Stimulated activated CD8-positive, alpha-beta memory T cell treated with anti-CD3 and anti-CD28 coated beads, Interleukin-12 subunit alpha, Interleukin-12 subunit beta, amount 100 ng/mL, for 1 hour (primary cell): ENCODE measurements at places on chromosomes 1 and 21.

DNA sequence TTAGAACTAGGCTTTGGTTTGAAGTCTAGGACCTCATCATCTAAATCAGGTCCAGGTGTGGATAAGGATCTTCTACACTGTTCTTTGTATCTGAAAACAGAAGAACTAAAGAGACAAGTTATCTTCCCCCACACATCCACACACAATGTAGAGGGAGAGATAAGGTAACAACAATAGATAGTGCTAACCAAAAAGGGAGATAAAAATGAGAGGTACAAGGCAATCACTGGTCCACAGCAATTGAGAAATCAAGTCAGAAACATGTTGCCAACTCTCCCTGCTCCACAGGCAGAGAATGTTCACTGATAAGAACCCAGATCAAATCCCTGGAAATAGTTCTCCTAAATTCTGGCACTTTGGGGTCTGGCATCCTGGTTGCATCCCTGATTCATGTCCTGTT, 75.8 kb upstream of the LHX8 start:
- no peak for DNase-seq

GRCh38 chr1:24754229-24754628, 9.0 kb downstream of the CLIC4 start:
- DNase-seq: no peak

DNA sequence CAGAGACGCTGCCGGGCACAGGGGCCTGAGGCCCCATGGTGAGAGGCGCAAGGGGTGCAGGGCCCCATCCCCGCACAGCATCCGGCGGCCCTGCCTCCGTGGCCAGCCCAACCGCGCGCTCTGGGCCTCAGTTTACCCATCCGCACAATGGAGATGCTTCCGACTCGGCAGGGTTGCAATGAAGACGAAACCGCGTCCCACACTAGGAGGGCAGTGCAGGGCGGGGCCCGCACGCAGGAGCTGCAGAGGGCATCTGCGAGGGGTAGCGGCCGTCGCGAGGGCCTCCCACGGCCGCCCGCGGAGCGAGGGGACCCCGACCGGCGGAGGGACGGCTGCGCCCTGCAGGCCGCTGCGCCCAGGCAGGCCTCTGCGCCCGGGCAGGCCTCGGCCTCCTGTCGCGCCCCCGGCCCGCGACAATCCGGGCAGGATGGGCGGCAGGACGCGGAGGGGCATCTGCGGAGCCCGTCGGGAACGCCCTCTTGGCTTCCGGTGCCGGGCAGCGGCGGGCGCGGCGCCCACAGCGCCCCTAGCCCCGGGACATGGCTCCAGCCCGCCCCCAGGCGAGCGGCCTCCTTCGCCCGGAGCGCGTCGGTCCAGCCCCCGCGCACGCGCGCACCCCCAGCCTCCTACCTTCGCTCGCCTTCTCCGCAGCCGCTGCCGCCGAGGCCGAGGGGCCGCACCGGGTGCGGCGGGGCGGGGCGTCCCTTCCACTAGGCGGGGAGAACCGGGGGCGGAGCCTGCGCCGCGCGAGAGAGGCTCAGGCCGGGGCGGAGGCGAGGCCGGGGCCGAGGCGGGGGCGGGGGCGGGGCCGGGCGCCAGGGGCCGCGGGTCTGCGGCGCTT, 15.3 kb downstream of the RNU1-1 start:
- DNase-seq: peak; percentile 73

DNA sequence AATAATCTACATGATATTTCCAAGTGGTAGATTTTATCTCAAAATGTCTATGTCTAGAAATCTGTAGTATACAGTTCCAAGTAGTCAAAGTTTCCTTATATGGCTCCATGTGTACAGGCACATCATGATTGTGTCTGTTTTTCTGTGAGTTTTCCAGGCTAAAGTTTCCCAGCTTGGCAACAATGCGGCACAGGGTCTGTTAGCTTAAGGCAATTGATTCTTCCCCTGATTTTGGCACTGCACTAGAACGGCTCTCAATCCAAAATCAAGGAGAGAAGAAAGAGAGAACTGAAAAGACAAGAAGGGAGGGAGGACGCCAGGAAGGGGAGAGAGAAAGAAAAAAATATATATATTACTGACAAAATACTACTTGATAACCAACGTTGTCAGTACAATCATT, 193.9 kb upstream of the SNX7 start:
- no peak for DNase-seq

DNA sequence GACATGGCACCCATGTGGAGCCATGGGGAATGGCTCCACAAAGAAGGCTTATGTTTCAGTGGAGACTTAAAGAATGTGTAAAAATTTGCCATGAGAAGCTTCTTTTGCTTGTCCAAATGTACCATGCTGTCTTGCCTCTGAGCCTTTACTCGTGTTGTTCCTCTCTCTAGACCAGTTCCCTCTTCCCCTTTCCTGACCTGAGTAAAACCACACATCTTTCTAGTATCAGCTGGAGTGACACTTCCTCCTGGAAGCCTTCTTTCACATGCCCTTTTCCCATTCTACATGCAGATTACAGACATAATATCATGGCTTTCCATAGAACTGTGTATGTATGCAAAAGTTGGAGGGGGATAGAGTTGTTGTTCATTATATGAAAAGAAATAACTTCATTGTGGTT, 13.6 kb upstream of the GPX7 start:
- DNase-seq: no peak

DNA sequence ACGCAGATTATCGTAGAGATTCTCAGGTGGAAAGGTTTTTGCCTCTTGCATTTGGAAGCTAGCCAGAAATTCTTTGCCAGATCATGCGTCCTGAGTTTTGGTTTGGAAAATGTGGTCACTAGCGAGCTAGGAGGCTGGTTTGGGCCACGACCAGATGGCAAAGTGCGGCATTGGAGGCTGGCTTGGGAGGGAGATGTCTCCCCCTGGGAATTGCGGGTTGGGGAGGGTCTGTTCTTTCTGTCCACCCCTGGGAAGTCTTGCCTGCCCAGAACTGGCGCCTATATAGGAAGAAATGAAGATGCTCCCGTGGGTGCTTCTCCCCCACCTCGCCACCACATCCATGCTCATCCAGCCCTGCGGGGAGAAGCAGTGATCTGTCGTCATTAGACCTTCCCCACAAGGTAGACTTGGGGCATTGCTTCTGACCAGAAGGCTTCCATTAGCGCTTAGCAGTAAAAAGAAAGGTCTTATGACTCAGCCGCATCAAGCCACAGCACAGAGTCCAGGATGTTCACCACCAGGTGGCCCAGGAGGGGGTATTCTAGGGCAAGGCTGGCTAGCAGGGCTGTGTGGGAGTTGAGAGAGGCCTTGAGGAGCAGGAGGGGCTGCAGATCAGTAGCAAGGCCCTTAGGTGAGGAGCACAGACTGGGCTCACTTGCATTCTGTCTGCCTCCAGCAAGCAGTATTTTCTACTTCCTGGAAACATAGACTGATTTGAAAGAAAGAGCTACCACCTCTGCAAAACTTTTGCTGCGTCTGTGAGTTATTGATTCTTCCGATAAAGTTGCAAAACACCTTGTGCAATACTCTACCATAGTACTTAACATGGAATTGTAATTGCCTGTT, 1.5 kb upstream of the PTP4A2 start:
- DNase-seq: peak; percentile 63

DNA sequence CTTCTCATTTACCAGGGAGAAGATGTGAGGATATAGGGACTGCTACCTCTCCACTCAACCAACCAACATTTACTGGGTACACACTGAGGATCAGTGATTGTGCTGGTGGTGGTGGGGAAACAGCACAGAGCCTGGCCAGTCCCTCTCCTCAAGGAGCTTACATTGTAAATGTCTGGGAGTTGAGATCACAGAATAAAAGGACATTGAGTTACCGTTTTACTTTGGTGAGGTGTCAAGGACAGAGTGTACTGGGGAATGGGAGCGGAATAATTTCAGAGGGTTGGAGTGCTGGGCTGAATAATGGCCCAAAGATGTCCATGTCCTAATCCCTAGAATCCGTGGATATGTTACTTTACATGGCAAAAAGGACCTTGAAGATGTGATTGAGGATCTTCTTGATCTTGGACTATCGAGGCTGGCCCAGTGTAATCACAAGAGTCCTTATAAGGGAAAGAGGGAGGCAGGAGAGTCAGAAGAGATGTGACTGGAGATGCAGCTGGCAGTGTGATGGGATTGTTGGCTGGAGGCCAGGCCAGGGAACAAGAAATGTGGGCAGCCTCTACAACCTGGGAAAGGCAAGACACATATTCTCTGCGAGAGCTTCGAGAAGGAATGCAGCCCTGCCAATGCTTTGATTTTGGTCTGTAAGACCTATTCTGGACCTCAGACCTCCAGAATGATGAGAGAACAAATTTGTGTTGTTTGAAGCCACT, 26.6 kb upstream of the RWDD3 start:
- DNase-seq: no peak

DNA sequence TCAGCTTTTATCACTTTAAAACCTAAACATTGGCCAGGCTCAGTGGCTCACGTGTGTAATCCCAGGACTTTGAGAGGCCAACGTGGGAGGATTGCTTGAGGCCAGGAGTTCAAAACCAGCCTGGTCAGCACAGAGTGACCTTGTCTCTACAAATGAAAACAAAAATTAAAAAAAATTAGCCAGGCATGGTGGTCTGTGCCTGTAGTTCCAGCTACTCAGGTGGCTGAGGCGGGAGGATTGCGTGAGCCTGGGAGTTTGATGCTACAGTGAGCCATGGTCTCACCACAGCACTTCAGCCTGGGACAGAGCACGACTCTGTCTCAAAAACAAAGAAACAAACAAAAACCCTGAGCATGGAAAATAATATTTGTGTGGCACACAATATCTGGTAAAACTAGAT, 143.5 kb upstream of the HNRNPU start:
- DNase-seq: no peak

DNA sequence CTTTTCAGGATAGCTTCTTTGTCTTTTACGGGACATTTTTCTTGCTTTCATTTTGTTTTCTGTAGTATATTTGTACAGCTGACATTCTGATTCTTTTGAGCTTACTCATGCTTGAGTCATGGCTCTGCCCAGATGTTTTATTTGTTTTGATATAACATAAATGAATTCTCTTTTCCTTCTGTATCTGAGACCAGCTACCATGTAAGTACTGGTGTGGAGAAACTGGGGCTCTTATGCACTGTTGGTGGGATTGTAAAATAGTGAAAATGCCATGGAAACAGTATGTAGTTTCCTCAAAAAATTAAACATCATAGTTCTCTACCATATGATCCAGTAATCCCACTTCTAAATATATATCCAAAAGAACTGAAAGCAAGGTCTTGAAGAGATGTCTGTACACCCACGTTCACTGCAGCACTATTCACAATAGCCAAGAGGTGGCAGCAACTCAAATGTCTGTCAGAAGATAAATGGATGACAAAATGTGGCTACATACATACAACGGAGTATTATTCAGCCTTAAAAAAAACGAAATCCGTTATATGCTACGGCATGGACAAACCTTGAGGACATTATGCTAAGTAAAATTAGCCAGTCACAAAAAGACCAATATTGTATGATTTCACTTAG, 61.4 kb downstream of the EIF2B3 start:
- no peak for DNase-seq

DNA sequence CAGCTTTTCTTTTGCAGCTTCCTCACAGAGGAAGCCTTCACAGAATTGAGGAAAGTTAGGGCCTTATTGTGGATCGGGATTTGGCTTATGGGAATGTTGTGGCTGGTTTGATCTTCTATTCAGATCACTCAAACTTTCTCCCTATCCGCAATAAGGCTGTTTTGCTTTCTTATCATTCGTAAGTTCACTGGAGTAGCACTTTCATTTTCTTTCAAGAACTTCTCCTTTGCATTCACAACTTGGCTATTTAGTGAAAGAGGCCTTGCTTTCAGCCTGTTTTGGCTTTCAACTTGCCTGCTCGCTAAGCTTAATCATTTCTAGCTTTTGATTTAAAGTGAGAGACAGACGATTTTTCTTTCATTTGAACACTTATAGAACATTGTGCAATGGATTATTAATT, 181.9 kb upstream of the B3GALT2 start:
- no peak for DNase-seq

- no peak for DNase-seq
These were observed 1.1 kb upstream of the RAP1GAP start for GRCh38 chr1:21670059-21670881.

- no peak for DNase-seq
These were observed 250.8 kb upstream of the KIAA0040 start for GRCh38 chr1:175443332-175443731.

DNA sequence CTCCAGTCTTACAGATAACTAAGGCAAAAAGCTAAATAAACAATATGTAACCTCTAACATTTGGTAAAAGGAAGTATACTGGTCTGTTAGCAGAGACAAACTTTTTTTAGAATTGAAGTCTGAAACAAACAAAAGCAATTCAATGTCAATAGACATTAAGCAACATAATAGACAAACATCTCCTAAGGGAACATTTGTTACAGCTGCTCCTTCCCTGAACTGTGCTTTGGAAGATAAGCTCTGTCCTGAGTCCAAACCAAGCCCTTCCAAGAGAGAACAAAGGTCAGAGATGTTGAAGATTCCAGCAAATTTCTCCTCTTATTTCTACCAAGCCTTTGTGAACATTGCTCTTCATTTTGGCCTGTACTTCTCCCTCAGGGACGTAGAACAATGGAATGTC, 25.3 kb downstream of the FMO2 start:
- no peak for DNase-seq

DNA sequence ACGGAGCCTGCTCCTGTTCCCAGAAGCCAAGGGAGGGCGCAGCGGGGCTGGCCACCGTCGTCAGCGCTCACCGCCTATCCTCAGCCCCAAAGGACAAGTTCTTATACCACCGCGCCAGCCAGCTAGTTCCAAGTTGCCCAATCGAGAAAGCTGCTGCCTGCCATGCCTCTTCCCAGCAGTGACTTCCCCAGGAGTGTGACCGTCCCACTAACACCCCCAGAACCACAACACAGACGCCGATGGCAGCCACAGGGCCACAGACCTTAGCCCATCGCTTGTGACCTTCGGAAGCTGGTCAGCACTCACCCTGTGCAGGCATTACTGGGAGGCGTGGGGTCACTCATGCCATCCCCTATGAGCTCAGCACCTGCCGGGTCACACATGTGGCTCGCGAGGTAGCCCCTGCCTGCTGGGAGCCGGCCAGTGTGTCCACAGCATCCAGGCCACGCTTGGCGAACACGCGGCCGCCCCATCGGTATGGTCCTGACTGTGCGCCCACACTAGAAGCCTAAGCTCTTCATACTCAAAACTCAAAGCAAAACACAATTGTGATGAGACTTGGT, 20.1 kb downstream of the NADK start:
- DNase-seq: no peak

DNA sequence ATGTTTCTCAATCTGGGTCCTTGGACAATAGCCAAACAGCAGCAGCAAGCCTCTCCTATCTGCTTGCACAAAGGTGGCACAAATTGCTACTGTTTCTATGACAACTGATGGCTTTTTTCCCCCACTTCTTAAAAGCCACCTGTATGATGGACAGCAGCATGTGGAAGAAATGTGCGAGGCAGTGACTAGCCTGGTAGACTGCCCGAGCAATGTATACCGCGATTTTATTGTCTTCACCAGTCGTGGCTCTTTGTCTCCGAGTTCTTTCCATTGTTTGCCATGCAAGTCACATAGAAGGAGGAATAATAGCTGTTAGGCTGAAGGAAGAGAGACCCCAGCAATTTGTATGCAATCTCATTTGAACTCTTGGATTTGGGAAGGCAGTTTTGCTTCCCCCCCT, 79.4 kb downstream of the S1PR1 start:
- no peak for DNase-seq

- DNase-seq: no peak
These were observed 11.6 kb downstream of the COL9A2 start for GRCh38 chr1:40305451-40305850.

- DNase-seq: no peak
These were observed 32.9 kb downstream of the VWA5B1 start for GRCh38 chr1:20323613-20323920.
